Activated CD4-positive, alpha-beta T cell treated with anti-CD3 and anti-CD28 coated beads, Interleukin-2, amount 50 U/mL, for 4 hours (primary cell): ENCODE measurements at places on chromosomes 5 and 9.

- DNase-seq, result no peak
Measured at GRCh38 chr5:42490831-42491230, 67.6 kb downstream of the GHR start.

DNA sequence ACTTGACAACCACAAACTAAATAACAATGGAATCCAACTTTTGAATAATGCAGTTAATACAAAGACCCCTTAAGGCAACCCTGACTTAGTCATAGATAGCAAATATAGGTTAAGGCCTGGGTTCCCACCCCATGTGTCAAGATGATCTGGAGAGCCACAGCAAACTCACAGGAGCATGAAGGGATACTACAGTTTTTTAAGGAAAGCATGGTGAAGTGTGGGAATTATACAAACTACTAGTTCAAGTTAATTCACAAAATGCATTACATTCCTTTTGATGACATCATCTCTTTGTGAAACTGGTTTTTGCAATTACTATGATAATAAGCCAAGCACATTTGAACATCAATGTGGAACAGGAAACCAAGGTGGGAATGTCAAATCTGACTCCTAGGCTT lies 50.6 kb downstream of the LHFPL2 start:
- no peak for DNase-seq

GRCh38 chr5:137498736-137499505 lies at the start of gene SPOCK1:
Gene SPOCK1 (minus strand): TSS chr5:137499326.
- no peak for DNase-seq

GRCh38 chr9:93826905-93827544 lies 128.1 kb downstream of the BARX1 start:
- DNase-seq, result no peak

GRCh38 chr5:119220576-119221197 lies 135.1 kb upstream of the TNFAIP8 start:
- DNase-seq, result no peak

DNA sequence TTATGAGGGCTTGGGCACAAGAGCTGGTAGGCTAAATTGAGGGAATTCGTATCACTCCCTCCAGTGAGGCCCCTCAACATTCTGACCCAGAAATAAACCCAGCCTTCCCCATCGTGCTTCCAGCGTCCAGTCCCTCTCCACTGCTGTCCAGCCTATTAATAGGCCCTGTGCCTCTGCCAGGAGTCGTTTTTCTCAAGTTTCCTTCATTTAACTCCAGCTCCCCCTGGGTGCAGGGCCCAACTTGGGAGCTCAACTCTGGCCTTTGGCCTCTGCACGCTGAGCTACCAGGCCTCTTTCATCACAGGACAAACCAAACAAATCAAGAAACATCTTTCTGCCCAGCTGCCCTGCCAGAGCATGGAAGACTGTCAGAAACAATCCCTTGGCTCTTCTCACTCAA lies 10.0 kb downstream of the HBEGF start:
- no peak for DNase-seq

DNA sequence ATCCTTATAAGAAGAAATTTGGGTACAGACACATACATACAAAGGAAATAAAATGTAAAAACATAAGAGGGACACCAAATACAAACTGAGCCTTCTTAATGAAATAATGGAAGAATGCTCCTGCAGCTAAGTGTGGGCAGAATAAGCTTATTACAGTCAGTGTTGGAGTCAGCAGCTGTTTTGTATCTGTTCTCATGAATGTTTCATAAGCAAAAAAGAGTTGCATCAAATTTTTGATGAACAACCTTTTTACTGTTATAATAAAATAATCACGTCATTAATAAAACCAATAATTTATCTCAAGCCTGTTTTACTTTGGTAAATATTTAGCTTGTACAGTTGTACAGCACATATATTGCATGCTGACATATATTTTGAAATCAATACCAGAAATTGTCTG lies 545.6 kb downstream of the LRRC70 start:
- DNase-seq, result no peak

DNA sequence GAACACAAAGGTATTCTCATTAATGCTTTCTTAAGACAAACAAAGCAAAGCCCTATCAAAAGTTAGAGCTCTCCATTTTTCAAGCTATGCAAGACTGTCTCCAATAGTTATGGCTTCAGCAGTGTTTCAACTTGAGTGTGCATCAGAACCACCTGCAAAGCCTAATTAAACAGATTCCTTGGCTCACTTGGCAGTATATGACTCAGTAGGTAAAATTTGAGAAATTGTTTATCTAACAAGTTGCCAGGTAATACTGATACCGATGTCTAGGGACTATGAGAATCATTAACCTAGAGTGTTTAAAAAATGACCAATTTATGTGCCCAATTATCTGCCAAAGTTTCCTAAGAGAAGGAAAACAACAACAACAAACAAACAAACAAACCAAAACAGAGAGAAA lies 60.3 kb upstream of the PARP8 start:
- no peak for DNase-seq

GRCh38 chr5:151569132-151570046 lies 21.7 kb downstream of the FAT2 start:
- DNase-seq, result no peak

DNA sequence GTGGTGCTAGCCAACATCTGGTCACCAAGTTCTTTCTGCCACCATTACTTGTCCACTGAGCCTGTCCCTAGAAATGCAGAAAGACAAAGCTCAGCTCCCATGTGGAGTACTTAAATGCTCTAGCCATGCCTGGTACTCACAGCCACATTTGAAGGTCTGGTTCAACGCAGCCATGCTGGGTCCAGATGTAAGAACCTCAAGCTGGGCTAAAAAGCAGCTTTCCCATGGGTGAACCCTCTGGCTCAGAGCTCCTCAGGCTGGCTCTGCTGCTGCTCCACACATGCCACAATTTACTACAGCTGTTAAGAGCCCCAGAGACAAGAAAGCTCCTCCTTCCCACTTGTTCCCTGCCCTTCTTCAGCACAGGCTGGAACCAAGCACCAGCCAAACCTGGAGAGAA lies 97.1 kb upstream of the LRRTM2 start:
- DNase-seq, result no peak

GRCh38 chr9:105500108-105500766 lies 52.4 kb downstream of the FSD1L start:
- DNase-seq, result no peak

DNA sequence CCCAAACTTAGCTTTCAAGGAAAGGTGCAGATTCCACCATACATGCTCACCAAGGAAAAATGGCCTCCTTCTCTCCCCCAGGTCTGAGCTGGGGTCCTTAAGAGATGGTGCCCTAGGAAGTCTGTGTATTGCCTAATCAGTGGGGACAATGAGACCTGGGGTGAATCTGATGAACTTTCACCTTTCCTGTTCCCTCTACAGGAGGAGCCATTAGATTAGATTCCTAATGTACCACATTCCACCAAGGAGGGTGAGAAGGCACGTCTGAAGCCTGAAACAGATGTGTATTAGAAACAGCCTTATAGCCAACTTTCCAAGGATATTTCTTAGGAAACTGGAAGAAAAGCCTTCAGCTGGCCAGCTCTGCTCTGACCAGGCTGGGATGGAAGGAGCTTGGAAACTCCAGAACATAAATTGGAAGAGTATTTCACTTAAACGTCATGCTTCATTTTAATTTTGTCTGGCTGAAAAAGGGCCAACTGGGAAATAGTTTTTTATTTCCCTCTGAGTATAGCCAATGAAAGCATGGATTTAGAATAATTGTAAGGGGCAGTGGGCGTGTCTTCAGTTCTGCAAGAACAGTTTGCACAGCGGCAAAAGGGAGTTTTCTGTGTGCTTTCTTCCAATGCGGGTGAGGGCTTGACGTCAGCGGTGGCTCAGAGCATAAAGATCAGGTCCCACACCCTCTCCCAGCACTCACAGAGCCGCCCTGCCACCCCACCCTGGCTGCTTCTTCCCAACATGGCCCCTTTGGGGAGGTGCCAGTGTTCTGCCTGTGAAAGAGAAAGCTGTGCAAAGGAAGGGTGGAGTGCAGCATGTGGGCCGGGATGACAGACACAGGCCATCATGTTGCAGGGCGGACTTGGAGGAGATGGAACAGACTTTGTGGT lies 210.9 kb downstream of the ESM1 start:
- no peak for DNase-seq

GRCh38 chr5:14569948-14570691 lies 11.5 kb upstream of the OTULINL start:
- DNase-seq, result no peak

GRCh38 chr5:172463031-172463430 lies 8.7 kb upstream of the SH3PXD2B start:
- no peak for DNase-seq

GRCh38 chr9:131033269-131034224 lies 24.6 kb downstream of the LAMC3 start:
- no peak for DNase-seq

GRCh38 chr9:33263131-33264002 lies 1.1 kb downstream of the BAG1 start:
- peak; percentile 20 for DNase-seq

DNA sequence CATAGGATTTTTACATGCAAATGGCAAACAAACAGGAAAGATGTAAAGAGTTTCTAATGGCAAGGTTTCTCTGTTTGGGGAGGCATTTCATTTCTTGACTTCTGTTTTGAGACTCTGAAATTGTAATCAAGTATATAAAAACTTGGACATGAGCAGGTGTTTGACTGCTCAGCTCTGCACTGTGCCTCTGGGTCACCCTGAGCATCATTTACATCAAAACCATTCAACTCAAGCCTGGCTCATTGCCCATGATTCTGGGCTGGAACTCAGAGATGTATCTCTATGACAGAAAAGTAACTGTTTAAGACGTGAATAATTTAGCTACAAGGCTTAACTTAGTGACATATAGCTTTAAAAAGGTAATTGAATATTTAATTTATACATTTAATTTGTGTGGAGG lies 1402.4 kb upstream of the NUDT12 start:
- no peak for DNase-seq

GRCh38 chr5:109063223-109063622 lies 315.5 kb downstream of the FER start:
- DNase-seq, result no peak

DNA sequence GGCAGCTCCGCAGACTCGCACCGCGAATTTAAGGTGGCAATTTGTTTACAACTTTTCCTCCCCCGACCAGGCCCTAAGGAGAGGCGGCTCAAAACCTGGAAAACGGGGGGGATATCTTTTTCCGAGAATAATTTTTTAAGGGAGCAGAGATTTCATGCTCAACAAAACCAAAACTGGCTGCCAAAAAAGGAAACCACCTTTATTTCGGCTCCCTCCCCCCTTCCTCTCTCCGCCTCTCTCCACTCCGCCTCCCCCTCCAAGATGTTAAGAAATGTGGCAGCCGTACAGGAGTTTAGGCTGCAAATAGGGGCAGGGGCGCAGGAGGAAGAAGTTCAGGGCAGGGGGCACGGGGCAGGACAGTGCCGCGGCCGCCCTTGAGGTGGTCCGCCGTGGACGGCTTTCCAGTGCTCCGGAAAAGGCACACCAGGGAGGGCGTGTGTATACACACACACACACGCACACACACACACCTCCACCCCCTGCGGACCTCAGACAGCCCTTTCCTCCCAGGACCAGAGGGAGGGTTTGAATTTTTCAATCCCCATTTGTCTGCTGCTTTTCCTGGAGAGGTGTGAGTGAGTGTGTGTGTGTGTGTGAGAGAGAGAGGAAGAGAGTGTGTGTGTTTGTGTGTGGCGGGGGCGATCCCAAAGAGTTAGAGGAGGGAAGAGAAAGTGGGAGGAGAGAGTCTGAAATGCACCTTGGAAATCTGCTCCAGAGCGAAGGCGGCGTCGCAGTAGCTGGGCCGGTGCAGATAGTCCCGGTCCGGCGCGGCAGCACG lies 9.1 kb downstream of the PTCH1 start:
- DNase-seq, result no peak

GRCh38 chr9:89408628-89409101 lies 89.2 kb downstream of the SEMA4D start:
- peak; percentile 57 for DNase-seq
